ENCODE measurements at places on chromosomes 11 and 22.

DNA sequence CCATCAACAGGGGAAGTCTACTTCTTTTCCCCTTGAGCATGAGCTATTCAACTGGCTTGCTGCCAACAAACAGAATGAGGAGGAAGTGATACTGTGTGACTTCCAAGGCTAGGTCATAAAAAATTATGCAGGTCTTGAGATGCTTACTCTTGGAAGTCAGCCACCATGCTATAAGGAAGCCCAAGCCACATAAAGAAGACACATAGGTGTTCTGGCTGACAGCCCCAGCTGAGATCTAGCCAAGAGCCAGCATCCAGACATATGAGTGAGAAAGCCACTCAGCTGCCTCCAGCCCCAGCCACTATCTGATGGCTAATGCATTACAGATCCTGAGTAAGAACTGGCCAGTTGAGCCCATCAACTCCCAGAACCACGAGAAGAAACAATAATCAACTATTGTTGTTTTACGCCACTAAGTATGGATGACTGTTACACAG lies 31.0 kb upstream of the PPP2R1B start:
- DNase-seq: no peak

- DNase-seq: no peak
Measured at GRCh38 chr11:68038718-68039525, at the start of gene TCIRG1. Gene TCIRG1 (plus strand): TSS chr11:68039025. CDS start chr11:68041272, 2,247 bp downstream.

- DNase-seq: peak; percentile 21
Measured at GRCh38 chr11:73141309-73142127, 600 bp downstream of the FCHSD2 start.

GRCh38 chr22:39528080-39528661 lies 4.4 kb downstream of the RPS19BP1 start:
- DNase-seq: no peak

GRCh38 chr22:32185821-32186220 lies 19.1 kb downstream of the RFPL2 start:
- DNase-seq: no peak

DNA sequence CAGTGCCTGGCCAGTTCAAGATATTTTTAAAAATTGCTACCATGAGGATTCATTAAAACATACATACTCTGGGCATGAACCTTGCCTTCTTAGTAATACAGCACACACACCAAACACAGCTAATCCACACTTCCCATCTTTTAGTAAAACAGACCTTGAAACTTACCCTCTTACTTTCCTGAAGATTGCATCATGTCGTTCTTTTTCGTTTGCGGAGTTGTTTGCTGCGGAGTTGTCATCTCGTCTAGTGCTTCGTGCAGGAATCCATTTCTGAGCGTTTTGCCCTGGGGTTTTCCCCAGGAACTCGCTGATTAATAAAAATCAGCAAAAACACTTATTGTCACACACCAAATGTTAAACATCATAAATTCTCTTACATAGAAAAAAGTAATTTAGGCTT lies 3.0 kb downstream of the EIF4G2 start:
- DNase-seq: no peak

DNA sequence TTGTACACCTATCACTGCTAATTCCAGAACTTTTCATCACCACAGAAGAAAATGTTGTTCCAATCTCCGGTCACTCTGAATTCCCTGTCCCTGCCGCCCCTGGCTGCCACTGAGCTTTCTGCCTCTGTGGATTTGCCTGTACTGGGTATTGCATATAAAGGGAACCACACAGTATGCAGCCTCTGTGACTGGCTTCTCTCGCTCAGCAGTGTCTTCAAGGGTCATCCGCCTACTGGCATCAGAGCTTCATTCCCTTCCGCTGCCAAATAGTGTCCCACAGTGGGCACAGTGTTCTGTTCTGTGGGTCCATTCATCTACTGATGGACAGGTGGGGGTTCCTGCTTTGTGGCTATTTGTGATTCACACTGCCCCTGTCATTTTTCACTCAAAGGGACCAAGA lies 5.3 kb downstream of the DHCR7 start:
- no peak for DNase-seq

- DNase-seq: no peak
Measured at GRCh38 chr22:28241656-28242290, 322.7 kb upstream of the PITPNB start.

DNA sequence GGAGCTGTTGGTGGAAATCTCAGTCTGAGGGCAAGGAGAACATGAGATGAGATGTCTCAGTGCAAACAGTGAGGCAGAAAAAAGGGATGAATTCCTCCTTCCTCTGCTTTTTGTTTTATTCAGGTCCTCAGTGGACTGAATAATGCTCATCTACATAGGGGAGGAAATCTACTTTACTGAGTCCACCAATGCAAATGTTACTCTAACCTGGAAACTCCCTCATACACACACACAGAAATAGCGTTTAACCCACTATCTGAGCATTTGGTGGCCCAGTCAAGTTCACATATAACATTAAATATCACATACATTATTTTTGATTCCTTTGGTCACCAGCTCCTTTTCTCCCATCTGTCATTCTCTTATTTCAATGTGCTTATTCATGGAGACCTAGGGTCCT lies 418.8 kb downstream of the TMEM135 start:
- DNase-seq: no peak

DNA sequence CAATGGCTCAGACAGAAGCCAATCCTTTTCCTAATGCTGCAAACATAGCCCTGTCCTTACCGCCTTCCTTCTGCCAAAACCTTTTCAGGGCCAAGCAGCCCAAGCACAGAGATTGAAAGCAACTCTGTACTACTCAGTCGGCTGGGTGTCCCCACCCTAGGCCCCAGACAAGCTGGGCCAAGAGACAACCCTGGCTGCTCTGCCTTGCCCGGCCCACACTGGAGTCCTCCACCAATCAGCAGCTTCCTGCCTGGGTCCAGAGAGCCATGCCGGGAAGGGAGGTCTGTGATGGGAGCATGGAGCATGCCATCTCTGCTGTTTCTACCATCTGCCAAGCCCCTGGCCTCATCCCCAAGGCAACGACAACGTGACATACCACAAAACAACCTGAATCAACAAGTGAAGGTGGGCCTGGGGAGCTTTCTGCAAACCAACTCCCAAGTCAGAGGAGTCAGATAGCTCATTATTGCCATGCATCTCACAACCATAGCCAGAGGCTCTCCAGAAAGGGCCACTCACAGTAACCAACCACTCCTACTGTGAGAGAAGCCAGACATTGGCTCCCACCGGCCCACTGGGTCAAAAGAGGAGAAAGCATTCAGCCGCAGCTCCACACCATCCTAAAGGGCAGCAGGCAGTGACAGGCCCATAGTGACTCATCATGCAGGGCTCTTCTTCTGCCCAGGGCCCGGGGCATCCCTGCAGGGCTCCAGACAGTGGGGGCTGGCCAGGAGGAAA lies 18.2 kb downstream of the PATZ1 start:
- no peak for DNase-seq

GRCh38 chr11:44913502-44913901 lies 37.2 kb downstream of the TP53I11 start:
- no peak for DNase-seq

DNA sequence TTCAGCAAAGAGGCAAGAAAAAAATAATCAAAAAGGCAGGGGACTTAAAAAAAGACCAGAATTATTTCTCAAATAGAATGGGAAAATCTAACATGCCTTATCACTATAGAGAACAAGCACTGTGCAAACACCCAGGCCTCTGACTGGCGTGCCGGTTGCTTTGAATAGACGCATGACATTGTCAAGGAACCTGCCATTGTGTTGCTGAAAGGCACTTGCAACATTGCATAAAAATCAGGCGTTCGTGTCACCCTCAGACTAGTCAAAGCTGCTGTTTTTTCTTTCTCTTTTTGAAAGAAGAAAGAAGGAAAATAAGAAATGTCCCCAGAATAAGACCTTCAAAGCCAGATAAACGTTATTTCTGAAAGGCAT lies 549.3 kb upstream of the CADM1 start:
- no peak for DNase-seq

DNA sequence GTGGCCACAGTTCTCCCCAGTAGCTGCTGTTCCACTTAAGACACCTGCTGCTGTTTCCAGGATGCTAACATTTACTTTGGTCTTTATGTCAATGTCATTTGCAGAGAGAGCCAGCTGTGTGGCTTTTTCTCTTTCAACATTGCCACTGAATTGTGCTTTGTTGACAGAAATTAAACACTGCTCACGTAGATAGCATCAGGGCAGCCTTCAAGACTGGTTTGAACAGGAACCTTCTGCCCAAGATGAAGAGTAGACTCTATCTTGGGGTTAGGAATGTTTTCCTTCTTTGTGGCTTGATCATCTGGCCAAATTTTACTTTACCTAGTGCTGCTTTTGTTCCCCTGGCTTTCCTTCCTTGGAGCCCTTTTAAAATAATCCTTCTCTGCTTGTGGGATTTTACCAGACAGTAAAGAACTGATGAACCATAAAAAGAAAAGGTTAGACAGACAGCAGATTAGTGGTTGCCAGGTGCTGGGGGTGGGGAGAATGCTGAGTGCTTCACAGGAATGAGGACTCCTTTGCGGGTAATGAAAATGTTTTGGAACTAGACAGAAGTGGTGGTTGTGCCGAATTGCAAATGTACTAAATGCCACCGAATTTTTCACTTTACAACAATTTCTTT lies 22.7 kb upstream of the XBP1 start:
- no peak for DNase-seq

DNA sequence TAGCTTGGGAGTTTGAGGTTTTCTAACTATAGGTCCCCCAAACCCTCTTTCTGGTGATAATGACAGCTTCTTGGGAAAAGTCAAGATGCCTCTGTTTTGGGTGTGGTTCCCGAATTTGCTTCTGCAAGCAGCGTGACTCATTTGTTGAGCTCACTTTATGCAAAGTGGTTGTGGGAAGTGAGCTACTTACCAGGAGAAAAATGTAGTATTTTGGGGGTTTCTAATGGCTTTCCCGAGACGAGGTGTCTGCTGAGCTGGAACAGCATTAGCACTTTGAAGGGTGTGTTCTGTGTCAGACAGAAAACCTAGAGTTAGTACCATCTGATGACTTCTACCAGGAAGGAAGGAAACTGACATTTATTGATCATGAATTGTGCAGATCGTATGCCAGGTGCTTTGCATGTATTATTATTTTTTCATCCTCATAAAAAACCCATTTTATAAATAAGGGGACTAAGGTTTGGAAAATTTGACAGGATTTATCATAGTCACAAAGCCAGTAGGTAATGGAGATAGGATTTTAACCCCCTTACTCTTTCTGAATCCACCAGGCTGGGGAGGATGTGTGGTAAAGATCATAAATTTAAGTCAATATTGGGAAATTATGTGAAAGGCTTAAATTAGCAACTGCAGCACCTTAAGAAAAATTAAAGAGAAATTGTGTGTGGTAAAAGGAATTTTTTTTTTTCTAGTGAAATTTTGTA lies 108.8 kb upstream of the CD44 start:
- no peak for DNase-seq

- DNase-seq: no peak
Measured at GRCh38 chr22:26174280-26174679, 5.0 kb downstream of the SEZ6L start.

- DNase-seq: no peak
Measured at GRCh38 chr22:17820879-17821439, 46.7 kb upstream of the BID start.

DNA sequence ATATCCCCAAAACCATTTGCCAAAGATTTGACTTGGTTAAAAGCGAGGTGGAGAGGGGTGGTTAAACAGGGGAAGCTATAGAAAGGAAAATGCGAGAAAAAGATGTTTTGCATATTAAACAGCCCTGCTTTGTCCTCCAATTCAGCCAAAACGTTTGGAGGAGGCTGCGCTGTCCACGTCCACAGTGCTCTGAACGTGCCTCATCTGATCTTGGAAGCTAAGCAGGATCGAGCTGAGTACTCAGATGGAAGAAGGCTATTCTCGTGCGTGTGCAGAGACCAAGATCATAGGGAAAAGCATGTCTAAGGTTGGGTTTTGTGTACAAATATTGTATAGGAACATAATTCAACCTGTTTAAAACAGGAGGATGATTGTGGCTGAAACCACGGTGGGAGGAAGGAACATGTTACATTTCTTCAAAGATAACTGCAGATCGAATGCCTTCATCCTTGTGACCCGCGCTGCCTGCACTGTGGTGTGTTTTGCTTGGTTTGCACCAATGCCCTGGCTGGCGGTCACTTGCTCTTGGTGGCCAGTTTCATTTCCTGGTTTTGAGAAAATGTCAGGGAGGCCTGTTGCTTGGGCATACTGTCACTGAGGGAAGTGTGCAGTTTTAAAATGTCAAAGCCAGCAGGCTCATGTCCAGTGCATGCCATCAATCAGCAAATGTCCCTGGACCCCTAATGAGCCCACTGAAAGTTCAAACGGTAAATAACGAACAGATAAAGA lies 40.4 kb downstream of the FLI1 start:
- no peak for DNase-seq

- no peak for DNase-seq
Measured at GRCh38 chr11:79813551-79813950, 372.7 kb upstream of the TENM4 start.

GRCh38 chr22:48750282-48750681 lies 1077.4 kb downstream of the BRD1 start:
- DNase-seq: no peak

DNA sequence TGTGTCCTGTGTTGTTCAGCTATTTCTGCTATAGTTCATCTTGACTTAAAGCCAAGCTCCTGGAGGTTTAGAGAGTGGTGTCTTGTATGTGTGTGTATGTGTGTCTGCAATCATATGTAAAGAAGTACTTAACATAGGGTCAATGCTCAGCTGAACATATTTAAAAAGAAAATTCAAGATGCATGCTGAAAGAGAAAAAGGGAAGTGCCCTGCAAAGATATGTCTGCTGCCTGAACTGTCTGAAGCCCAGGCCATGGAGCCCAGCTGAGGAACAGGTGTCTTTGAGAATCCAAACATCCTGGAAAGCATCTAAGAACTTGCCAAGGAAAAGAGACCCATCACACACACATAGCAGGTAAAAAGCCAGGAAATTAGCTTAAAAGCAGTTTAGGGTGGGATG lies 6.6 kb downstream of the TCN1 start:
- no peak for DNase-seq

- peak; percentile 5 for DNase-seq
Measured at GRCh38 chr11:250740-251299, 14.0 kb downstream of the PSMD13 start.

DNA sequence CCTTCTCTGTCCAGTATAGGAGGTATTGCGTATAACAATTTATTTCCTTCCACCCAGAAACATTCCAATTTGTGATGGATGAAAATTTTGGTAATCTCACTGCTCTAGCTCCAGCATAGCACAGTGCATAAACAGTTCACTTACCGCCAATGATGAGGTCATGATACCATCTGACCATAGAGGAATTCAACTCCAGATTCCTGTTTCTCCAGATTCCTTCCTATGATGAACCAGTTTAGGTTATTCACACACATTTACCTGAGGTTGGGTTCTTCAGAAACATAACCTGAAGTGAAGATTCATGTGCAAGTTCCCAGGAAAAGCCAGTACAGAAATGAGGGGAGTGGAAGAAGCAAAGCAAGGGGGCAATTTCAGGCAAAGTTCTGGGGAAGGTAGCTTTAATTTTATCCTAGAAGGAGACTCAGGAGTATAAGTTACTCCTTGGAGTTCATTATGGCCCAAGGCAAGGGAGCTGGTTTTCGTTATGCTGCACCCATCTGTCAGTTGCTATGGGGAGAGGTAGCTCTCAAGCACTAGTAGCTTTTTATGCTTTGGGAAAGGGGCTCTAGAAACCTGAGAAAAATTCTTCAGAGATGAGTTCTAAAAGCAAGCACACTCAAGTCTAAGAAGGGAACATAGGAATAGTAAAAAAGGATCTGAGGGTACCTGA lies 121.6 kb downstream of the CASP12 start:
- no peak for DNase-seq

Measured in fibroblast of skin of left biceps (primary cell).